ENCODE measurements at places on chromosomes 6 and 20. TPM values are rescaled to one million over a fixed set of nuclear protein-coding genes. Genes with fewer than 3 reads are reported as not detected.

GRCh38 chr20:25668446-25668845 is 28.2 kb downstream of the ZNF337 start:
- no peak for DNase-seq

DNA sequence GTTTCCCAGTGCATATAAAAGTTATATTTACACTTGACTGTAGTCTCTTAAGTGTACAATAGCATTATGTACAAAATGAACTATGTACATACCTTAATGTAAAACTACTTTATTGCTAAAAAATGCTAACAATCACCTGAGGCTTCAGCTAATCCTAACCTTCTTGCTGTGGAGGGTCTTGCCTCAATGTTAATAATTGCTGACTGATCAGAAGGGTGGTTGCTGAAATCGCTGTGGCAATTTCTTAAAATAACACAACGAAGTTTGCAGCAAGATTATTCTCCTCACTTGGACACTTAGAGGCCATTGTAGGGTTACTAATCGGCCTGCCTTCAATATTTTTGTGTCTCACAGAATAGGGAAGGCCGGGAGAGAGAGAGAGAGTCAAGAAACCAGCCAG is 24.7 kb upstream of the MICB start:
- DNase-seq: no peak

- DNase-seq: no peak
Observed at GRCh38 chr20:61391812-61392520, 139.9 kb downstream of the CDH4 start.

DNA sequence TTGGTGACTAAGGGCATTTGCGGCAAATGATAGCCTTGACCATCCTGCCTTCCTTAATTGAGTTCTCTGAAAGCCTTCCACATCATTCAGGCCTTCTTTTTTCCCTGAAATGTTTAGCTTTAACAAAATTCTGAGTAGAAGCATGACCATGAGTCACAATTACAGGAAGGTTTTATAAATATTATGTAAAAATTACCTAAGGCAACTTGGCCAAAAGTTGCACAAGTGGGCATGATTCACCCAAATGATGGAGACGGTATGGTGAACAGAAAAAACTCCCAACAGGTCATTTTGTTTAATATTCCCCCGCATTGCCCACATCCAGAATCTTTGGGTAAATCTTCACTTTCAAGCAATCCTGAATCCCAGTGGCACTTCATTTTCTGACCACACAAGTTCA is 37.0 kb downstream of the MC3R start:
- DNase-seq: no peak

DNA sequence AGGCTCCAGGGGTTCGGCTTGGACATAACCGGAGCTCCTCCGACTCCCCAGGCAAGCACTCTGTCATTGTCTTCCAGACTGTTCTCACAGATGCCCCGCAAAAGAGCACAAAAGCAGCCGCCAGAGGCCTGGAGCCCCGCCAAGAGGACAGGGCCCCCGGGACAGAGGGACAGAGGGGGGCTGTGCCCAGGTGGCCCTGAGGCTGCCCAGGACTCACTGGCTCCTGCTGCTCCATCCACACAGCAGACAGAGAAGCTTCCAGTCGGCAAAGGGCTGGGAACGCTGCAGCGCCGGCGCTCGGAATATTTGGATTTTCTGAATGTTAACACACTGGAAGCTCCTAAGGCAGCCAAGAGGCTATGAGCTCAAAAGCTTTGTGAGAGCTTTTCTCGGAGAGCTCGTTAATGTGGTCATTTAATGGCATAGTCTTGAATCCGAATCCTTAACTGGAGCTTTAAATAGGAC is 68.0 kb upstream of the QKI start:
- no peak for DNase-seq

GRCh38 chr6:137116807-137117206 is 56.6 kb downstream of the IL22RA2 start:
- no peak for DNase-seq

GRCh38 chr6:53244958-53245357 is 96.3 kb upstream of the GCM1 start:
- DNase-seq: no peak

- no peak for DNase-seq
Observed at GRCh38 chr6:87136963-87137362, 18.4 kb upstream of the ZNF292 start.

DNA sequence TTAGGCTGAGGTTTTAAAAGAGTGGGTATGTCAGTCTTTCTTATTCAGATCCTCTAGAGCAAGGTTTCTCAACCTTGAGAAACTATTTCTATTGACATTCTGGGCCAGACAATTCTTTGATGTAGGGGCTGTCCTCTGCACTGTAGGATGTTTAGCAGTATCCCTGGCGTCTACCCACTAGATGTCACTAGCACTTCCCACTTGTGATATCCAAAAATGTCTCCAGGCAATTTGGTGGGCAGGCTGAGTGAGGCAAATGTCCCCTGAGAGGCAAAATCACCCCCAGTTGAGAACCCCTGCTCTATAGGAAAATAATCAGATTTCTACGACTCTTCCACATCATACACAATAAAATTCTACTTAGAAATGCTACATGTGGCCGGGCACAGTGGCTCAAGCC is 7.7 kb upstream of the ZKSCAN8 start:
- DNase-seq: peak; percentile 24

DNA sequence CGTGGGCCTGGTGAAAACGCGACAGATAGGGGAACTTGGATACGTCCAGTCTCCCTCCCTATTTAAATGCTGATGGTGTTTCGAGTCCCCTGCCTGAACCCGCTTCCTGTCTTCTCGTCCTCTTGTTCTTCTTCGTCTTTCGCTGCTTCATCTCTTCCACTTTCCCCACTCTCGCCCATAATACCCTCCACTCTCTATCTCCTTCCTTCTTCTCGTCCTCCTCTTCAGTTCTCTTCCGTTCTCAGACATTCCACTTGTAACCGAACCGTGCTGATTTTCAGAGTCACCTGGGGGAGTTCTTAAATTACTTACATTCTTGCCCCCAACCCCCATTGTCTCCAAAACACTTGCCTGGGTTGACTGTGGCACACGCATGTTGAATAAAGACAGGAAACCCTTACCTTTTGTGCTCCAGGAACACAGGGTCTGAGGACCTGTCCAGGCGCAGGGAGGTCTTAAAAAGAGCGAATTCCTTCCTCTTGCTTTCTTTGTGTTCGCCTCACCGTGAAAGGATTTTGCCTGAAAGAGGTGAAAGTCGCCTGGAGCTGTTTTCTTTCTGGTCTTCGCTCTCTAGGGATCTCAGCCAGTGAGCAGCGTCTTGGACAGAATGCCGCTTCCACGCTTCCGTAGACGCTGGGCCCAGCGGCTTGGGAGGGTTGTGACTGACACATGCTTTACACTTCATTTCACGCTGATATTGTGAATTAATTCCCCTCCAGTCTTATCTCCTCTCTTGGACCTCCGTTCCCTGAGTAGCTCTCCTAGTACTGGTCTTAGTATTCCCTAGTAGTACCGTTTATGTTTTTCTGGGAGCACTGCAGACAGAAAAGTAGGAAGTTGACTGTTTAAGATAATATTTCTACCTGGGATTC is 184.0 kb downstream of the GPX5 start:
- peak; percentile 43 for DNase-seq

DNA sequence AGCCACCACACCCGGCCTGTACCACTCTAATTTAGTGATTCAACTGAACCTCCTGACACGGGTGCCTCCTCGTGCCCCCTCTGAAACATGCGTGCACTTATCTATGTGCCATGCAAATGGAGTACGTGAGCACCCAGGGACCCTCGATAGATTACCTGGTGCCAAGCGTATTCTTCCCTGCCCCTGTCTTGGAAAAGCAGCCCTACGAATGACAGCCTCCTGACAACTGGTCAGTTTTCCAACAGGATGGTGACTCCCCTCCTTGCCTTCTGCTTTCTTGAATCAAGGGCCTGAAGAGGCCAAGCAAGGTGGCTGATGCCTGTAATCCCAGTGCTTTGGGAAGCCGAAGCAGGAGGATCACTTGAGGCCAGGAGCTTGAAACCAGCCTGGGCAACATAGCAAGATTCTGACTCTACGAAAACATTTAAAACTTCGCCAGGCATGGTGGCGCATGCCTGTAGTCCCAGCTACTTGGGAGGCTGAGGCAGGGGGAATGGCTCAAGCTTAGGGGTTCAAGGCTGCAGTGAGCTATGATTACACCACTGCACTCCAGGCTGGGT is 25.4 kb upstream of the SYNJ2 start:
- no peak for DNase-seq

GRCh38 chr6:36539814-36540568 is 7.3 kb downstream of the STK38 start:
- no peak for DNase-seq

- no peak for DNase-seq
Observed at GRCh38 chr6:160685762-160686450, 16.1 kb upstream of the PLG start.

DNA sequence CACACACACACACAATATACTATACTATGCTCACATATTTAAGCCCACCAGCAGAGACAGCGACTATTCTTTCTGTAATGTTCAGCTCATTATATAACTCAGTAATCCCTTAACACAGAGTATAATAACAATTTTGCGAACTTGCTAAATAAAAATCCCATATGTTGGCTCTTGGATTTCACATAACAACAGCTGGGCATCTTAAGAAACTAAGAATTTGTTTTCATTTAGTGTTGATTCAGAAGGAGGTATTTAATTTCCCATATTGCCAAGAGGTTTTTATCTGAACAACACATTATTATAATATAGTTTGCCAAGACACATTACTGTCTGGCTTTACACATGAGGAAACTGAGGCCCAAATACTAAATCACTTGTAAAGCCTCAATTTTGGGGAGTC is 7.4 kb downstream of the ECT2L start:
- DNase-seq: no peak

Gene KIZ
- total RNA-seq: 15.0 TPM

Gene NRSN1
- total RNA-seq: not detected

Gene SLC35F1
- total RNA-seq: 0.23 TPM

Gene RIPPLY2
- not detected for total RNA-seq

Gene TMEM170B
- total RNA-seq: 5.0 TPM
